Left colon (tissue), 2 donors: ENCODE measurements at places on chromosomes 12 and 14. TPM values are rescaled to one million over a fixed set of nuclear protein-coding genes. Genes with fewer than 3 reads are reported as not detected.

Gene TMEM253
- total RNA-seq = 37.5 TPM

GRCh38 chr14:73227812-73228781, 9.2 kb upstream of the PAPLN start:
- no peak for DNase-seq

- DNase-seq = no peak
These were observed 197.1 kb downstream of the ATP23 start for GRCh38 chr12:58138424-58138823.

- no peak for DNase-seq
These were observed 154.9 kb downstream of the DYRK2 start for GRCh38 chr12:67803278-67803993.

- no peak for DNase-seq
These were observed 536.4 kb downstream of the PRKD1 start for GRCh38 chr14:29391231-29391630.
